Head of caudate nucleus (tissue), 42 donors: ENCODE measurements at places on chromosomes 4 and X.

DNA sequence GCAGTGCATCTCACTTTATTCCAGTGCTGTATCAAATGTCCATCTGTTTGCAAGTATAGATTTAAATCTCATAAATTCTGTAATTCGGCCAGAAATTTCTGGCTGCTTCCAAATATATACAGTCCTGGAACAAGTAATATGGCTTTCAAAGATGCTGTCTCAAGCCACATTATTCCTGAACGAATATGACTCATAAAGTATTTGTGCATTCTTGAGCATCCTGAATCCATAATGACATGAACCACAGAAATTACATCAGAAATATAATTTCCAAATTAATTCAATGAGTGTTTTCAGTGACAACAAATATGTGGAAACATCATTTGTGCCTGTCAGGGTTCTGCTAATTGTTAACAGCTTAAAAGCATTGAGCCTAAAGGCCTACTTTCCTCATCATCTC, 140.9 kb upstream of the HPGD start:
- DNase-seq: no peak

- DNase-seq: peak; percentile 15
Measured at GRCh38 chrX:40644821-40645358, 2.5 kb downstream of the CXorf38 start.

GRCh38 chr4:7103607-7104365, 35.9 kb upstream of the GRPEL1 start:
- DNase-seq: peak; percentile 49

DNA sequence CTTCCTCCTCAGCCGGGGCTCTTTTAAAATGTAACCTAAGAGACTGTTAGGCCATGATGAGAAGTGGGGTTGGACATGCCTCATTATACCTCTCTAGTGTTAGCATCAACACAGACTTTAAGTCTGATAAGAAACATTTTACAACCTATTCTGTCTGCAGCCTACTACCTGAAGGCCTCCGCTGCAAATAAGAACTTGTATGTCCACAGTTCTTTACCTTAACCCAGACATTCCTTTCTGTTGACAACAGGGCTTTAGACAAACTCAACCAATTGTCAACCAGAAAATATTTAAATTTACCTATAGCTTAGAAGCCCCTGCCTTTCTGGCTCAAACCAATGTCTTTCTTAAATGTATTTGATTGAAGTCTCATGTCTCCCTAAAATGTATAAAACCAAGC, 1418.6 kb downstream of the STIM2 start:
- DNase-seq: no peak

DNA sequence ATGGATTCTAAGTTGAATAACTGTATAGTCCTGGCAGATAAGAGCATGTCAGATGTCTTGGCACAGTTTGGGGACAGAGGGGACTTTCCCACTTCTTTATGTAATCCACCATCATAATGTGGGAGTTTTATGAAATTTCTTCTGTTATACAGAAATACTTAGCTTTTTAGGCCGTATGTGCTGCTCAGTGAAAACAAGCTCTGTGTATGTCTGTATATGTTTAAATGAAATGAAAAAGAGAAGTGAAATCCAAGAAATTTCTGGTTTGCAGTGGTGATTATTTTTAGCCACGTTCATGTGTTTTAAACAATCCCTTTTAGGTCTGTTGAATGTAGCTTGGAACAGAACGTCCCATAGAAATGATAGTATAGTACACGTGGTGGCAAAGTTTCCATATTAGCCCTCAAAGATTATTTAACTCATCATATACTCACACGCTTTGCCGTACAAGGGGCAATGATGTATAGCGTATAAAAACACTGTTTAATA, 41.0 kb downstream of the GAB1 start:
- no peak for DNase-seq

- DNase-seq: no peak
Measured at GRCh38 chrX:22037911-22038537, 5.9 kb downstream of the PHEX start.

DNA sequence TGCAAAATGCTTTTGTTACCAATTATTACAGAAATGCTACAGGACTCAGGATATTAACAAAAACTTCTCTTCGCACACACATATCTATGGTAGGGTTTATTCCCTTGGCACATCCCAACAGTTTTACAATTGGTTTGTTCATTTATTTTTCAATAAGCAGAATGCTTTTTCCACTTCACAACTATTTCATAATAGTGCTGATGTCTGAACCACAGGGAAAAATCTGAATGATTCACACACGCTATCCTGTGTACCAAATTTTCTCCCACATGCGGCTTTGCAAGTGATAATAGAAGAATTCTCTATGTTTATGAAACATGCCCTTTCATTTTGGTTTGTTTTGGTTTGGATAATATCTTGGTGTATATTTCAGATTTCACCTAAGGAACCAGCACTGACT, 725.7 kb upstream of the TENM3 start:
- DNase-seq: no peak

GRCh38 chr4:86926435-86927086, 8.2 kb upstream of the AFF1 start:
- DNase-seq: no peak

DNA sequence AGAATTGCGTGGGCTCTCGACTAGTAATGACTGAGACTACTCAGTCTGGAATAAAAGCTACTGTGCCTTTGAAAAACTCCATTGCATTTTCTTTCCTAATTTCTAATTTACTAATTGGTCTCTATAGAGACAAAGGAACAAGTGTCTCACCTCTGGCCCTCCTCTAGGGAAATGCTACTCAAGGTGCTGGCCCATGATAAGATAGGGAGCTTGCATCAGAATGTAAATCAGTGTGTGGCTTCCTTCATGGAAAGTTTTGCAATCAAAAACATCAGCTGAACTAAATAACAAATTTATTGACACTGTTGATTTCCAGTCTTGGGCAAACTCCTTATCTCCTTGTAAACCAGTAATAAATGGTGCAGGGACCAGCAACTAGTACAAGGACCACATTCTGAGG, 81.8 kb downstream of the SRPX start:
- no peak for DNase-seq

DNA sequence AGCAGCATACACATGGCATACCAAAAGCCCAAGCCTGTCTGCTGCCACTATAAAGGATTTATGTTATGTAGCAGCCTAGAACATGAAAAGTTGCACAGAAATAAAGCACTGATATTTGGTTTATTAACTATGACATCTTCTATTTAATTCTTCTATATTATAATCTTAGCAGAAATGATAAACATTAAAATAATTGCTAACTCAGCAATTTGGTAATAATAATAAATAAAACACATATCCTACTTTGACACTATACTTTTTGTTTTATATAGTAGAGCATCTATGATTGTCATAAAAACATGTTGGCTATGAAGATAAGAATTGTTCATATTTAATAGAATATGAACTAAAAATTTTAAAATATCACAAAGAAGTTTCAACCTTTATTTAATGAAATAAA, 1733.3 kb upstream of the IGFBP7 start:
- no peak for DNase-seq

- DNase-seq: no peak
Measured at GRCh38 chr4:188613976-188614375, 474.7 kb downstream of the TRIML1 start.

- no peak for DNase-seq
Measured at GRCh38 chrX:107561468-107562215, 66.7 kb upstream of the PRPS1 start.

GRCh38 chr4:145346081-145346480, 135.6 kb upstream of the SMAD1 start:
- no peak for DNase-seq

DNA sequence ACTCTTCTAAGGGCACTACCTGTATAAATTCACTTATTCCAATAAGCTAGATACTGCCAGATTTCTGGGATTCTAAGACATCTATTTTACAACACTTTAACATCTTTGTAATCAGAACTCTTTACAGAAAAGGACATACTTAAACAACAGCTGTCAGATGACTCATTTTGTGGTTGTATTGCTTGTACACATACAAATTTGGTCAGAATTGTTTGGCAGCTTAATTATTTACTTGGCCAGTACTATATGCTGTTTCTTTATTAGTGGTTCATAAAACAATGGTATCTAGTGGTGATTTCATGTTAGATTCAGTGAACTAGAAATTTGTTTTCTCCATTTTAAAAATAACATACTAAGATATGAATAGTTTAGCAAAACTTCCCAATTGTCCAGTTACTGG, 27.2 kb downstream of the PALLD start:
- DNase-seq: no peak

DNA sequence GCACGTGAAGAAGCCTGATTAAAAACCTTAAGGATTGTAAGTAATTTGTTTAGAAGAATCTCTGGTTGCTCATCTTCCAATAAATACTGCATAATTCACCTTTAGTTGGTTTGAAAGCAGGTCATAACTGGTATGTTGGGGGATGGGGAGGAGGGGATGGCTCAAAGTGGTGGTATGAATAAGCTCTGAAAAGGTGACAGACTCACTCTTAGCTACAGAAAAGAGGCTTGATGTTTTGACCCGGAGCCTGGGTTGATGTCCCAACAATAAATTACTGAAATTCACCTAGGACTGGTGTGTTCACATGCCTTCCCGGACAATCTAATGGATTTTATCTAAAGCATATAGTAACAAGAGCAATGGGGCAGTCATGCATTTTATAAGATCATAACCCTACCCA, 131.9 kb upstream of the TBC1D9 start:
- DNase-seq: no peak

GRCh38 chr4:106370214-106370613, 1.6 kb upstream of the GIMD1 start:
- DNase-seq: no peak

DNA sequence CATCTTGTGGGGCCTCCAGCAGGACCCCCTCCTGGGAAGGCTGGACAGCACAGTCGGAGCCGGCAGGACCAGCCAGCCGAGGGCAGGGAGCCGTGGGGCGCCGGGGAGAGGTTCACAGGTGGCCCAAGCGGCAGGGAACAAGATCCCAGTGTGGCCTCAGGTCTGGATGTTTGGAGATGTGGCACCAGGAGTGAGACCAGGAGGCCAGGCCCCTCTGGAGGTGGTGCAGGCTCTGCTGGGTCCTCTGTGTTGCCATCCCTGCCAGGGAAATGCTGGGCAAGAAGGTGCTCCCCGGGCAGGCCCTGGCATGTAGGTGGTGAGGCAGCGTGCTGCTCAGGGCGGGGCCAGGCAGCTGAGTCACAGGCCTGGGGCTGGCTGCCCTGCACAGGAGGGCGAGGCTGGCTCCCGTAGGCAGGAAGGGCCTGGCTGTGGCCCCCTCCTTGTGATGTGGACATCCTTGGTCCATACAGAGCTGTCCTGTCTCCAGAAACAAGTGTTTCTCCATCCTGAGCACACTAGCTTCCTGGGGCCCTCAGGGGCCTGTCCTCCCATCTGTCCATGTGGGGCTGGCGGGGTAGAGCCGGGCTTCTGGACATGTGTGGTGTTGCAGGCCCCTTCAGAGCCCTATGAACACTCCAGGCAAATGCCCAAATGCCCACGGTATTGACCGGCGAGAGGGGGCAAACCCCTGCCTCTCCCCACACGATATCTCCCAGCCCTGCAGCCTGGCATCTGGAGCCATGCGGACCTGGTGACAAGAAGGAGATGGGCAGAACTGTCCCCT, 4.8 kb upstream of the HGFAC start:
- peak; percentile 23 for DNase-seq

DNA sequence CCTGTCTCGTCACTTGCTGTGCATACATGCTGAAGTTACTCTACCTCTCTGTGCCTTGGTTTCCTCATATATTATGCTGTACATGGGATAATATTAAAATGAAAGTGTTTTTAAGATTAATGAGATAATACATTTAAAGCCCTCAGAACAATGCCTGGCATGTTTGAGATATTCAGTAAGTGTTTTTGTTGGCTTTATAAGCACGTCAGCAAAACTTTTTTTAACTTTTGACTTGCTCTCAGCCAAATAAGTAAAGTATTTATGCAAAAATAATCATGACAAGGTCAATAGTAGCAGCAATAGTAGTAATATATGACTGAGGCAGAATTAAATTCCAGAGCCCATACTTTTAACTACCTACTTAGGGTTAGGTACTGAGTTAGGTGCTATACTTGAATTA, 29.2 kb downstream of the LIMCH1 start:
- DNase-seq: no peak

GRCh38 chr4:75848891-75849290, 53.4 kb downstream of the PPEF2 start:
- DNase-seq: no peak

GRCh38 chrX:41031256-41031967, 53.8 kb upstream of the USP9X start:
- DNase-seq: no peak

- no peak for DNase-seq
Measured at GRCh38 chrX:145475725-145476124, 228.4 kb downstream of the SPANXN1 start.

GRCh38 chr4:73723928-73724327, 16.4 kb upstream of the CXCL8 start:
- no peak for DNase-seq

GRCh38 chr4:138555584-138555983, 313.4 kb upstream of the SLC7A11 start:
- no peak for DNase-seq

GRCh38 chr4:24890561-24891126, 22.2 kb downstream of the CCDC149 start:
- DNase-seq: no peak

GRCh38 chrX:21843179-21843578, 3.8 kb downstream of the MBTPS2 start:
- DNase-seq: no peak

- no peak for DNase-seq
Measured at GRCh38 chrX:109872021-109872732, 130.7 kb upstream of the TMEM164 start.

DNA sequence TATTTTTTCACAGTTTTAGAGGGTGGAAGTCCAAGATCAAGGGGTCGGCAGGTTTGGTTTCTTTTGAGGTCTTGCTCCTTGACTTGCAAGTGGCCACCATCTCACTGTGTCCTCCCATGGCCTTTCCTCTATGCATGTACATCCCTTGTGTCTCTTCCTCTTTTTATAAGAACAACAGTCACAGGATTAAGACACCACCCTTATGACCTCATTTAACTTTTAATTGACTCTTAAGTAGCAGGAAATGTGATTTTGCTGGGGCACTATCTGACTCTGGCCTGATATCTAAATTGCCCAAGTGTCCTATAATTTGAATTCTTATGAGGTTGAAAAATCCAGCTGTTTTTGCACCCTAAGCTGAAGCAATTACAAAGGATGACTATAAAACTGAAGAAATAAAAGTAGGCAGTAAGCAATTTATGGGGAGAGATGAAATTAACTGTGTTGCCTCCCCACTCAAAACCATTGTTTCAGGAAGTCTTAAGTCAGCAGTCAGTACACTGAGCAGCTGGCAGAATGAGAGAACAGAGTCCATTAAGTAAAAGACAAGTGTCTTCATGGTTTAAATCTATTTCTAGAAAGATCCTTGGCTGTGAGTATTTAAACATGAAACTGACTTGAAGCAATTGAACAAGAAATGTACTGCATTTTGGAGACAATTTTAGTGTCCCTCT, 601.3 kb downstream of the SPRY1 start:
- no peak for DNase-seq
